ENCODE measurements at places on chromosomes 7 and 10. TPM values are rescaled to one million over a fixed set of nuclear protein-coding genes. Genes with fewer than 3 reads are reported as not detected.

HECW1 gene
- polyA plus RNA-seq: not detected

HOXA10 gene
- 0.70 TPM for polyA plus RNA-seq

SPDYE16 gene
- 0.11 TPM for polyA plus RNA-seq

FBXO24 gene
- polyA plus RNA-seq: 0.36 TPM

HKDC1 gene
- 0.43 TPM for polyA plus RNA-seq

PNLIPRP1 gene
- not detected for polyA plus RNA-seq

SORBS1 gene
- polyA plus RNA-seq: 0.41 TPM

GPR22 gene
- not detected for polyA plus RNA-seq

ATOH7 gene
- polyA plus RNA-seq: not detected

HEPACAM2 gene
- not detected for polyA plus RNA-seq

VAX1 gene
- polyA plus RNA-seq: not detected

CCDC3 gene
- not detected for polyA plus RNA-seq

CTAGE6 gene
- not detected for polyA plus RNA-seq

GSTO2 gene
- 0.90 TPM for polyA plus RNA-seq

GPR15LG gene
- polyA plus RNA-seq: not detected

EN2 gene
- not detected for polyA plus RNA-seq

CLCN1 gene
- polyA plus RNA-seq: not detected

KLLN gene
- polyA plus RNA-seq: 0.25 TPM

DGKB gene
- not detected for polyA plus RNA-seq

NPSR1 gene
- polyA plus RNA-seq: not detected

LFNG gene
- 1.7 TPM for polyA plus RNA-seq

WIPF3 gene
- polyA plus RNA-seq: not detected

CREB5 gene
- polyA plus RNA-seq: 1.3 TPM

CALML3 gene
- not detected for polyA plus RNA-seq

CTAGE4 gene
- polyA plus RNA-seq: not detected

IQUB gene
- polyA plus RNA-seq: not detected

BTBD16 gene
- polyA plus RNA-seq: not detected

DLX6 gene
- not detected for polyA plus RNA-seq

ANKRD30A gene
- not detected for polyA plus RNA-seq

BICC1 gene
- polyA plus RNA-seq: not detected

MOGAT3 gene
- polyA plus RNA-seq: not detected

COBL gene
- polyA plus RNA-seq: not detected

PLAC9 gene
- not detected for polyA plus RNA-seq

MGAM2 gene
- not detected for polyA plus RNA-seq

ZNF25 gene
- 3.2 TPM for polyA plus RNA-seq

NACAD gene
- polyA plus RNA-seq: not detected

ALOX5 gene
- 193 TPM for polyA plus RNA-seq

ZNF746 gene
- polyA plus RNA-seq: 8.5 TPM

PDZD7 gene
- polyA plus RNA-seq: not detected

NKX6-2 gene
- polyA plus RNA-seq: not detected

MEOX2 gene
- not detected for polyA plus RNA-seq

ASB13 gene
- 6.6 TPM for polyA plus RNA-seq

GSDME gene
- 4.6 TPM for polyA plus RNA-seq

PON1 gene
- polyA plus RNA-seq: not detected

LRRD1 gene
- not detected for polyA plus RNA-seq

HNRNPA2B1 gene
- polyA plus RNA-seq: 708 TPM

OLAH gene
- polyA plus RNA-seq: not detected

NPY gene
- 0.80 TPM for polyA plus RNA-seq

TUBB8 gene
- 0.59 TPM for polyA plus RNA-seq

USP6NL gene
- polyA plus RNA-seq: 39.3 TPM

ADAMTS14 gene
- polyA plus RNA-seq: not detected

ADAM22 gene
- 0.23 TPM for polyA plus RNA-seq

AKR1B1 gene
- polyA plus RNA-seq: 125 TPM

SRI gene
- 207 TPM for polyA plus RNA-seq

PAX4 gene
- polyA plus RNA-seq: not detected

GTF2IRD2 gene
- polyA plus RNA-seq: 12.6 TPM

Data from IgD-negative memory B cell (primary cell).